Activated naive CD4-positive, alpha-beta T cell (primary cell): ENCODE measurements at places on chromosomes 11 and 22.

GRCh38 chr22:30586414-30586813 is 5.3 kb downstream of the PES1 start:
- DNase-seq: no peak

DNA sequence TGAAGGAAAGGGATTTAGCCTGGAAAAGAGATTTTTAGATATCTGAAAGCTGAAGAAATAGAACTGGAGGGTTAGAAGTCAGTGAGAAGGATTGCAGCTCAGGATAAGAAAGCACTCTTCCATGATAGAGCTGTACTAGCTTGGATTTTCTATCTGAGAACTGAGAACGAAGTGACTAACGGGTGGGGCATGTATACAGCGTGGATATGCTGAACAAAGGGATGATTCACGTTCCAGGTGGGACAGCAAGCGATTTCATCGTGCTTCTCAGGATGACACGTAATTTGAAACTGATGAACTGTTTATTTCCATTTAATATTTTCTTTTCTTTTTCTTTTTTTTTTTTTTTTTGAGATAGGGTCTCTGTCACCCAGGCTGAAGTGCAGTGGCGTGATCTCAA is 53.0 kb downstream of the GRAMD1B start:
- DNase-seq: no peak

GRCh38 chr11:11567936-11568650 is 53.7 kb downstream of the GALNT18 start:
- no peak for DNase-seq

GRCh38 chr11:128469220-128469619 is 118.1 kb downstream of the ETS1 start:
- DNase-seq: no peak

GRCh38 chr22:50622723-50623327 is 5.1 kb downstream of the ARSA start:
- no peak for DNase-seq

DNA sequence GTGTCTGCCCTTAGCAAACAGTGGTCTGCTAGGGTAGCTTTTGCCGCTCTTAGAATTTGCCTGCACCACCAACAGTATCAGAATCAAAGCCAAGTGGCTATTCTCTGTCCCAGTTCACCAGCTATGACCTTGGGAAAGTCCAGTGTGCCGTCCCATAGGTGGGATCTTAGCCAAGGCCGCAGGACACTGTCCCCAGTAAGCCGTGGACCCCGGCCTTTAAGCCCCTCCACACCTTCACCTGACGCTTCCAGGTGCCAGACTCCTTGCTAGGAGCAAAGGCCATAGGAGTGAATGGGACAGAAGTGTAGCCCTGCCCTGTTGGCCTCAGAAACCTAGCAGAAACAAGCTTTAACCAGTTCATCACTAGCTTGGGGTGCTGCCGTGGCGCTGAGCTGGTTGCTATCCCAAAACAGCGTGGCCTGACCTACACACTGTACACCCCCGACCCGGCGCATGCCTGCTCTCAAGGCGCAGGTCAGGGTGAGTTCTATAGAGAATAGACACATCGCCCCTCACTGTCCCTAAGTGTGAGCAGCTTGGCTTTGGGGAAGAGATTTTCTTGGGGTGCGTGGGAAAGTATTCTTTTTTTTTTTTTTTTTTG is 4.5 kb downstream of the FADD start:
- DNase-seq: no peak

GRCh38 chr11:19628018-19628417 is 84.6 kb upstream of the NAV2 start:
- no peak for DNase-seq

DNA sequence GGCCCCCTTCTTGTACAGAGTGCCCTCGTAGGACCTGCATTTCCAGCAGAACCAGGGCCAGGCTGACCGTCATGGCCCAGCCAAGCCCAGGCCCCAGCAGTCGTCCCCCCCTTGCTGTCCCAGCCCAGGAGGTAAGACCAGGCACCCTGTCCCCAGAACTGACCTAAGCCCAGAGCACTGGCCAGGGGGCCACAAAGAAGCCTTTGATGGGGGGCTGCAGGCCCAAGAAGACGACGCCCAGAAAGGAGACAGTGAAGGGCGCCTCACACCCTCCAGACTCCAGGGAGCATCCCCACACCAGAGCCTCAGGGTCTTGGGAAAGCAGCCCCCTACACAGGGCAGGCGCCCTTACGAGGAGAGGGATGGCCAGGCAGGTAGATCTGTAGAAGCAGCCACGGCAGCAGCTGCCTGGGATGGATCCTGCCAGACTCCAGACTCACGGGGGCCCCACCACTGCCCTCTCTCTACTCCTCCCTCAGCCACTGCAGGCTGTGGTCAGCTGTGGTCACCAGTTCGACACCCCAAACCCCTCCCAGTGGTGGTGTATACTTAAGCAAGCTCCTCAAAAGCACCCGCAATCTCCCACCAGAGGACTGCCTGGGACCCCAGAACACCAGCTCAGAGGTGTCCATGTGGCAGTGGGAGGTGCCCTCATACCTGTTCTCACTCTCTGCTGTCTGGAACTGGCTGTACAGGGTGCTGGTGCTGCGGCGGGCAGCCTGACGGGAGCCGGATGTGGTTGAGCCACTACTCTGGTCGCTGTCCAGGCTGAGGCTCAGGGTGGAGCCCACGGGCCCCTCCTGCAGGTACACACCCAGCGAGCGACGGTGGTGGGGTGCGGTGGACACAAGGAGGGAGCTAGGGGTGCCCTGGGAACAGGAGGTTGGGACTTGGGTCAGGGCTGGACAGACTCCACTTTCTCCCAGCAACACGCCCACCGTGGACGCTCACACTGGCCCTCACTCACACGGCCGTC is 27.0 kb downstream of the SBF1 start:
- DNase-seq: no peak

- DNase-seq: no peak
These were observed 271.1 kb downstream of the BUD13 start for GRCh38 chr11:116501728-116502127.

DNA sequence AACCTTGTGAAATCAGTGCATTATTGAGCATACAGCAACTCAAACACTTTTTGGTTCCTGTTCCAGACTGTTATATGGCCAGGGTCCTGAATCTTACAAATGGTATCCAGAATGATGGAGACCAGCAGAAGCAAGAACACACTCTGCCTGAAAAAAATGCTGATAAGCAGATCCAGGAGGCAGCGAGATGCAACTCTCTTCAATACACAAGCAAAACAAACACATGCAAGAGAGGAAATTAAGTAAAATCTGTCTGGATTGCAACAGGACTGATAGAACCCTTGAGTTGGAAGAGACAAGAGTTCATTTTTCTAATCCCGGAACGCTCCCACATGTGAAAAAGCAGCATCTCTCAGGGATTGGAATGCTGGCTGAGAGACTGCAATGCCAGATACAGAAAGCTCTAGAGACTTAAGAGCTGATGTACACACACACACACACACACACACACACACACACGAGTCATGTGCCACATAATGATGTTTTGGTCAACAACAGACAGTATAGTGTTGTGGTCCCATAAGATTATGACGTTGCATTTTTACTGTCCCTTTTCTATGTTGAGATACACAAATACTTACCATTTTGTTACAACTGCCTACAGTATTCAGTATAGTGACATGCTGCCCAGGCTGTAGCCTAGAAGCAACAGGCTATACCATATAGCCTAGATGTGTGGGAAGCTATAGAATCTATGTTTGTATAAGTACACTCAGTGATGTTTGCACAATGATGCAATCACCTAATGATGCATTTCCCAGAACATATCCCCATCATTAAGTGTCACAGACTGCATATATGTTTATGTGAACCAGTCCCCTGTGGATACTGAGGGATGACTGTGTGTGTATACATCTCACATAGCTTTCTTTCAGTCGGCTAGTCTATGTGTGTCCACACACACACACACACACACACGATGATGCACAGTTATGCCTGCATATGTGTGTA is 406.6 kb downstream of the LARGE1 start:
- no peak for DNase-seq

GRCh38 chr22:27386186-27386585 is 415.4 kb downstream of the MN1 start:
- DNase-seq: no peak

DNA sequence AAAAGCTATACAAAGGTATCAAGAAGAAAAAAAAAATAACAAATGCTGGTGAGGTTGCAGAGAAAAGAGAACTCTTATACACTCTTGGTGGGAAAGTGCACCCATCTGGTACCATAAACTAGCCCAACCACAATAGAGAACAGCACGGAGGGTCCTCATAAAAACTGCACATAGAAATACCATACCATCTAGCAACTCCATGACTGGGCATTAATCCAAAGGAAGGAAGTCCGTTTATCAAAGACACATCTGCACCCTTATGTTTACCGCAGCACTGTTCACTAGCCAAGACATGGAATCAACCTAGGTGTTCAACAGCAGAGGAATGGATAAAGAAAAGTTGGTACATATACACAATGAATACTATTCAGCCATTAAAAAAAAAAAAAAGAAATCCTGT is 10.8 kb upstream of the CLDN5 start:
- no peak for DNase-seq
